Islet precursor cell (in vitro differentiated cells): ENCODE measurements at places on chromosomes 16 and 17.

DNA sequence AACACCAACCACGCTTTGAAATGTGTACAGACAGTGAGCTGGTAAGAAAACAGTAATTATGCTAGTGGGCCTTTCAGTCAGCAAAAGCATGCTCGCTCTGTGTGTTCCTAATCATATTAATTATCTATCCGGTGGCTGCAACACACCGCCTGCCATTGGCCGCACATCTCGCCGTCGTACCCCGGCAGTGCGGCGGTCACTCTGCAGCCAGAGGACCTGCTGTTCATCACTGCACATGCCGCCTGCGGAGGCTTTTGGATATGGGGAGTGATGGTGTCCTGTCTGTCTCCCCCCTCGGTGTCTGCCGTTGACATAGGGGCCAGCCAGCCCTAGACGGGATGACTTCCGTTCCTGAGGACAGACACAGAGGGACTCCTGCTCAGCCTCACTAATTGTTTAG, 68.5 kb downstream of the RPA1 start:
- peak; percentile 74 for DNase-seq

GRCh38 chr16:3578121-3578520, 918 bp upstream of the NLRC3 start:
- no peak for DNase-seq

DNA sequence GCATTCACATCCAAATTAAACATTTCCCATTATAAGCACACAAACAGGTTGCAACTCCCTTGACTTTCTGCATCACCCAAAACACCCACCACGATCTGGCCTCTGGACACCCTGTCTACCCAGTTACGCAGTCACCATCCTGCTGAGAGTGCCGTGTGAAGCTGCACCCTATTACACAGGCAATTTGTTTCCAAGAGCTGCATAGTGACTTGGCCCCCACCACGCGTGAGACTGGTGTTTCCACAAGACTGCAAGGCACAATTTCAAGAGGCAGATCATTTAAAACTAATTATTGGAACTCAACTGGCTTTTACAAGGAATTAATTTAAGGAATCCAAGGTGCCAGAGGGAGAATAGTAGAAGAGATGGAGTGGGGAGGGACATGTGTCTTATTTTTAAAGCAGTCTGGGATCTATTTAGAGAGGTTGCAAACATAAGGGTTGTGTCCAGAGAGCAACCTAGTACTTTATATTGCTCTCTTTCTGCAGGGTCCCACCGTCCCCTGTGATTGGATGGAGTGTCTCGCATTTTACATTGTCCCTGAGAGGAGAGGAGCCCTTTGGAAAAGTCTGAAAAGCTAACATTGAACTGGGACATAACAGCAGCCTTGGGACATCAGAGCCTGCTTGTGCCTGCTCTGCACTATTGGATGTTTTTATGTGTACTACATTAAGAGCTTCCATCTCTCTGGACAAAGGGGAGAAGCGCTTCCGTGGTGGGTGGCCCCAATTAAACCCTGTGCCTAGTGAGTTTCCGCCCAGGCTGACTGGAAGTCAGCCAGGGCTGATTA, 8.7 kb upstream of the ADAMTS18 start:
- DNase-seq, result no peak

DNA sequence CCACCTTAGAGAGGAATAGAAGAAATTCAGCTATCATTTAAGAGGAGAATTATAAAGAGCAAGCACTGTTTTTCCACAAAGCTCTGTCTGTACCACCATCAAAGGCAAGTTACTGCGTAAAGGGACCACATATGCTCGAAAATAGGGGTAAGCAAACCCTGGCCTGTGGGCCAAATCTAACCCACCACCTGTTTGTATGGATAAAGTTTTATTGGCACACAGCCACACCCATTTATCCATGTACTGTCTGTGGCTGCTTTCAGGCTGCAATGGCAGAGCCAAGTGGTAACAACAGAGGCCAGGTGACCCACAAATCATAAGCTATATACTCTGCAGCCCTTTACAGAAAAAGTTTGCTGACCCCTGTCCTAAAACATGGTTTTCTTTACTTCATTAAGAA, 180.3 kb downstream of the MRTFB start:
- DNase-seq, result no peak

DNA sequence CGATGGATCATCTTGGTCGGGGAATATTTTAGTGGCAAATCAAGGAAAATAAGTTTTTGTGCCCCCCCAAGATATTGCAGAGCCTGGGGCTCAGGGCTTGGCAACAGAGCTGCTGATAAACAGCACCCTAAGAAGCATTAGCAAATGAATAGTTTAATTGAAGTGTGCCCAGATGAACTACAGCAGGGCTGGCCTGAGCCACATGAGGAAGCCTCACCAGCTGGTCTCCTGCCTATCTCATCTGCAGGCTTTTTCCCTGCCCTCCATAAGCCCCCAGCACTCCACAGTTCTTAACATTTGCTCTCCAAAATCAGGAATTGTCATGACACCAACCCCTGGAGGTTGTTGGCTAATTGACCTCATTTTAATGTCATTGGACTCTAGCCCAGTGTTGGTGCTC, 480.2 kb downstream of the HS3ST3B1 start:
- no peak for DNase-seq

GRCh38 chr16:30187971-30188561, 4.7 kb downstream of the CORO1A start:
- no peak for DNase-seq

- no peak for DNase-seq
These were observed 207.0 kb downstream of the UTP18 start for GRCh38 chr17:51467336-51467735.
